ENCODE measurements at places on chromosomes 11 and 22. TPM values are rescaled to one million over a fixed set of nuclear protein-coding genes. Genes with fewer than 3 reads are reported as not detected.

Gene GAL
- 2.2 TPM for total RNA-seq

Gene CHRNA10
- 2.8 TPM for total RNA-seq

Gene MS4A6A
- not detected for total RNA-seq

DNA sequence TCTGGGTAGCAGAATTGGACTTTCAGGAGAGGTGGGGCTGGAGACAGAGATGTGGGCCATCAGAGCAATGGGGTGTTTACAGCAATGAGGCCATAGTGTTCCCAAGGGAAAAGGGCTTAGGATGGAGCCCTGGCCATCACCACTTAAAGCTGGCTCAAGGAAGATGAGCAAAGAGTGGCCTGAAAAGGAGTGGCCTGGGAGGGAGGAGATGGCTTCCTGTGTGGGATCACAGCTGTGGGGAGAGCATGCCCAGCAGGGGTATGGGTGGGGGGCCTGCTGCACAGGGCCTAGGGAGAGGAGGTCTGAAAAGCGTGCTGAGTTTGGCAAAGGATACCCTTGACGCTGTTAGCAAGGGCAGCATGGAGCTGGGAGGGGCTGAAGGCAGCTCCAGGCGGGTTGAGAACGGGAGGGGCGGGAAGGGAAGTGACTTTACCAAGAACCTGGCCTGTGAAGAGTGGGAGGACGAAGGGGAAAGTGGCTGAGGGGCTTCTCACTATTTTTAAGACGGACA, 13.9 kb downstream of the LRRC32 start:
- DNase-seq, result no peak
